LHCN-M2 (cell line): ENCODE measurements at places on chromosomes 16 and 17. TPM values are rescaled to one million over a fixed set of nuclear protein-coding genes. Genes with fewer than 3 reads are reported as not detected.
A peak's percentile ranks its signal among the peaks of the same experiment; 100 is the strongest.

The TAX1BP3 gene
- 259 and 286 TPM in 2 replicates for total RNA-seq

The TUBG2 gene
- total RNA-seq, result 30.7 and 35.4 TPM in 2 replicates

DNA sequence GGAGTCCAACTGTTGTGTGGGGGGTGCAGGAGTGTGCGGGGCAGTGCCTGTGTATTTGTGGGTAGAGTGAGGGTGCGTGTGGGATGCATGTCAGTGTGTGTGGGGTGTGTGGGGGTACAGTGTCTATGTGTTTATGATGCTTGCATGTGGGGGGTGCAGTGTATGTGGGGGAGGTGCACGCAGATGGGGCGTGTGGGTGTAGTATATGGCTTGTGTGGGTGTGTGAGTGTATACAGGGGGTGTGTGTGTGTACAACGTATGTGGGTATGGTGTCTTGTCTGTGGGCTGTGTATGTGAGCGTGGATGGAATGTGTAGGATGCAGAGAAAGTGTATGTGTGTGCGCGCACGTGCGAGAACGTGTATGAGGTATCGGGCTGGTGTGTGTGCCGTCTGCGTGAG is 160.4 kb downstream of the ZFHX3 start:
- no peak for DNase-seq

GRCh38 chr17:12472252-12473173 is 193.2 kb upstream of the MYOCD start:
- DNase-seq, result no peak

DNA sequence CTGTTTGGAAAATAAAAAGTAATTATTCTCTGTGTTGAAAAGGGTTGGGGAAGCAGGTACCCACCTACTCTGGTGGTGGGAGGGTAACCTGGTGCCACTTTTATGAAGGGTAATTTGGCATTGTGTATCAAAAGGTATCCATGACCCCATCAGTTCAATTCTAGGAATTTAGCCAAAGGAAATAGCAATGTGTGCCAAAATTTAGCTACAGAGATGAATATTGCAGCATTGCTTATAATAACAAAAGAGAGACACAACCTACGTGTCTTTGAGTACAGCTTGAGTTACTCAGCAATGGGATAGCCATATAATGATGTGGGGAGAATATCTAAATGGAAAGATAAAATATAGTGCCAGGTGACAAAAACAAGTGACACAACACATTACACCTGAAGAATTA is 170.7 kb downstream of the NTN1 start:
- DNase-seq, result no peak

- DNase-seq, result no peak
These were observed 28.9 kb upstream of the CCL2 start for GRCh38 chr17:34226011-34226743.

The TTYH2 gene
- total RNA-seq, result 1.1 and 1.9 TPM in 2 replicates

DNA sequence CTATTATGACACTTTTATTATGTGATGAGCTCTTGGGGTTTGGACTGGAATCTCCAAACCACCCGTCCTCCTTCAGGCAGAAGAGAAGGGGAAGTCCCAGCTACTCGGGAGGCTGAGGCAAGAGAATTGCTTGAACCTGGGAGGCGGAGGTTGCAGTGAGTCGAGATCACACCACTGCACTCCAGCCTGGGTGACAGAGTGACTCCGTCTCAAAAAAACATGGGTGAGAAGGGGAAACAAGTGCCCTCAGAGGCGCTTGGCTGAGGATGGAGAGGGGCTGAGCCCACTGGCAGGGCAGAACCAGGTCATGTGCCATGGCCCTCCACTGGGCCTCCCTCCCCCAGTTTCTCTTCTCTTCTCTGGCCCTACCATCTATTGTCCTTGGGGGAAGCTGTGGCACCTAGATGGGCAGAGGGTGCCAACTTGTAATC is 120.9 kb upstream of the SMURF2 start:
- no peak for DNase-seq

The OMG gene
- 0.23 and 0.45 TPM in 2 replicates for total RNA-seq

DNA sequence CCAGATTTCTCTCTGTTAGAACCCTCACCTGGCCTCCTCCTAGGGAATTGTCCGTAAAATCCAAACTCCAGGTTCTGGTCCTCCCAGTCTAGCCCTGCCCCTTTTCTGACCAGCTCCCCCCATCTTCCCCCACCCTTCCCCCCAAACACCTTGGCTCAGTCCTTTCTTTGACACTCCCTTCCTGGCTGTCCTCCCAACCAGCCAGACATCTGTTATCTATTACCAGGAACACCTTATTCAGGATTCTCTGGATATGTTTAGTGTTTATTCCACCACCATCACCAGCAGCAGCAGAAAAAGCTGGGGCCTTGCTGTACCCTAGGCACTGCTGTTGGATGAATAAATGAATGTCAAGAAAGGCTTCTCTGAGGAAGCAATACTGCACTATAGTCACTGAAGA is 4.0 kb upstream of the CMTM3 start:
- no peak for DNase-seq

The TMIGD1 gene
- total RNA-seq, result not detected in 2 replicates

- DNase-seq, result no peak
These were observed 33.3 kb upstream of the METTL9 start for GRCh38 chr16:21565861-21566669.

GRCh38 chr17:73765824-73766563 is 121.7 kb upstream of the SDK2 start:
- DNase-seq, result no peak

The HS3ST3A1 gene
- 10.4 and 19.8 TPM in 2 replicates for total RNA-seq

- DNase-seq, result no peak
These were observed 435 bp downstream of the RPRML start for GRCh38 chr17:46978489-46979146.

The GUCY2D gene
- not detected in 2 replicates for total RNA-seq

- DNase-seq, result no peak
These were observed 19.0 kb downstream of the GRB2 start for GRCh38 chr17:75386430-75386829.

The TOX3 gene
- total RNA-seq, result not detected in 2 replicates

- DNase-seq, result no peak
These were observed 14.1 kb downstream of the BAHCC1 start for GRCh38 chr17:81409190-81409935.

The TPSAB1 gene
- not detected in 2 replicates for total RNA-seq

DNA sequence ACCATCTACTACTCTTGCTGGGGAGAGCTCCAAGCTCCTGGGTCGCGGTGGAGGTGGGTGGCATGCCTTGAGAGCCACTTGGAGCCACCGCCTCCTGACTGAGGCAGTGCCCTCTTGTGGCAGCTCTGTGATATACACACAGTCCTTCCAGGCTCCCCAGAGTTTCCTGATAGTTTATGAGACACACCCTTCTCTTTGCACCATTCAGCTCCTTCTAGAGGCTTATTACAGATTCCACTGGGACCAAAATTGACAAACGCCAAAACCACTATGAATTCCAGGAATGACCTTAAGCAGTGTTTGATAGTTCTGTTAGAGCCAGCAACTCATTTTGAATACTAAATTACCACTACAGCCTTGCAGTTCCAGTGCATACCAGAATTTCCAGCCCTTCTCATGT is 170.1 kb upstream of the CDH13 start:
- DNase-seq, result peak; percentile 50

DNA sequence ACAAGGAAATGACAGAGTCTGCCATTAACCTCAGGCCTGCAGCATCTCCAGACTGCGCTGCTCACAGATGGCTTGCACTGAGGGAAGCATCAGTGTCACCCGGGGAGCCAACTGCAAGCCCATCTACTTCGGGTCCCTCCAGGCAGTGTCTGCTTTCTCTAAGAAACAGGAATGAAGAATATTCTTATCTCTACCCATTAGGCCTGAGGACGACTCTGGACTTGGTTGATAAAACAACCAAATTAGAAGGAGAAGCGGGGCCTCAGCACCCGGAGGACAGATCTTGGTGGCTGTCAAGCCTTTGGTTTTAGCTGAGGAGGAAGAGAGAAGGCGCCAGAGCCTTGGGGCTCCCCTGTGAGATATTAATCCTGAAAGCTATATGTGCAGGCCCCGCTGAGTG is 19.5 kb upstream of the MGAT5B start:
- DNase-seq, result no peak

The BRICD5 gene
- total RNA-seq, result 4.4 and 6.2 TPM in 2 replicates

The SLFN12L gene
- total RNA-seq, result 0.19 TPM in 1 of 2 replicates, not detected in the other

DNA sequence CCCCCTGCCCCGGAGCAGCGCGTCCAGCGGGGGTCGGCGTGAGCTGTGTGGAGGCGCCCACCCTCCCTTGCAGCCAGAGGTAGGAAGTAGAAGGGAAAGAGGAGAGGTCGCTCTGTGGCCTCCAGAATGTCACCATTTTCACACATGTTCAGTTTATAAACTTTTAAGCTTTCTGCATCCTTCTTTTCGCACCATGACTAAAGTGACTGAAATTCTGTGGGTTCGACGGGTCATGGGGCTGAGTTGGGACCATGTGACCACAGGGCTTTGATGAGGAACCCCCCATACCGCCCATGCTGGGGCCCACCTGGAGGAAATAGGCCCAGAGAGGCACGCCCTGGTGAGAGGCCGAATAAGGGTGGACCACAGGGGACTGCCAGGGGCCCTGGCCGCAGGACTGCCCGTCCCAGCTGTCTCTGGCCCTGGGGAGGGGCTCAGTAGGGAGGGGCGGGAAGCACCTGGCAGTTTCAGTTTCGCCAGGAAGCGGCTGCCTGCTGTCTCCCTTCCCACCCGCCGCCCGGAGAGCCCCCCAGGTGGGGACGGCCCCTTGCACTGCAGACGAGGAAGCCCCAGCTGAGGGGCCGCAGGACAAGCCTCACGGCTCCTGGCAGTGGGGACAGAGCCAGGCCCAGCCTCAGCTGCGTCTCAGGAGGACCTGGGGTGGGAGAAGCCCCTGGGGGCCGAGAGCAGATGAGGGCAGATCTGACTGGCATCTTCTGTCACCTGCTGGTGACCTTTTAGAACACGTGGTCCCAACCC is 9.0 kb downstream of the CBFA2T3 start:
- DNase-seq, result no peak

The HIGD1B gene
- total RNA-seq, result not detected in 2 replicates

DNA sequence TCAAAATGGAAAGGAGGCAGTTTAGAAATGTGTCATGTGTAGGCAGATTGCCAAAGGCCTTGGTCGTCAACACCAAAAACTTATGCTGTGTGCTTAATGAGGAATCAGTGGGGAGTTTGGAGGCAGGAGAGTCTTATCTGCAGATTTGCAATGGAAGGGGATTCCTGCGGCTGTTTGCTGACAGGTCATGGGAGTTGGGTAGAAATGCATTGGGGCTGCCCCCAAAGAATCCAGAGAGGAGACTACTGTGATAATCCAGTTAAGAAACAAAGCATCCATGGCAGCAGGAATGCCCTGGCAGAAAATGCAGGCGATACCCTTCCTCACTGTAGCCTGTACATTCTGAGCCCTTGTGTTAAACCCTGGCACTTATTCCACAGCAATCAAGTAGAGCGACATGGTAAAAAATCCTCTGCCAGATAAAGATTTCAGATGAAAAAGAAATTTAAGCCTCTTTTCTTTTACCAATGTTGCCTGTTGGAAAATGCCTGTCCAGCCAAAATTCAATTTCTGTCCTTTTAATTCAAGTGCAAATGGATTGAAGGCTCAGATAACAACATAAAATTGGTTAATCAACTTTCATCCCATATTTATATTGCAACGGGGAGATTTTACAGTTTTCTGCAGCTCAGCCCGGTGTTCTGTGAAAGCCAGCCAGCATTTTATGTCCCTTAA is 491.0 kb upstream of the CDH5 start:
- no peak for DNase-seq

- DNase-seq, result no peak
These were observed 293.8 kb upstream of the AXIN2 start for GRCh38 chr17:65855245-65855644.

GRCh38 chr16:55444754-55445485 is 34.1 kb upstream of the MMP2 start:
- DNase-seq, result no peak

- peak; percentile 18 for DNase-seq
These were observed 36.8 kb downstream of the ASPA start for GRCh38 chr17:3512505-3513171.

GRCh38 chr17:56675876-56676660 is 82.6 kb downstream of the NOG start:
- no peak for DNase-seq

DNA sequence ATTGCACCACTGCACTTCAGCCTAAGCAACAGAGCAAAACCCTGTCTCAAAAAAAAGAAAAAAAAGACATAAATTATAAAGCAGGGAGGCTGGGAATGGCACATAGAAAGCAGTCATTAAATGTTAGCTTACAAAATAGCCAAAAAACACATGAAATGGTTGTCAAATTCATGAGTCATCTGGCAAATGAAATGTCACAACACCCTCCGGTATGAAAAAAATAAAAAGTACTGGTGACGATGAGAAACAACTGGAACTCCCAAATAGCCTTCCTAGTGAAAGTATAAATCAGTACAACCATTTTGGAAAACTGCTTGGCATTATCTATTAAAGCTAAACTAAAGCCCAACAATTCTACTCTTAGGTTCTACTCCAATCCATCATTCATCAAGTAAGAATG is 3.5 kb upstream of the KATNB1 start:
- peak; percentile 76 for DNase-seq

DNA sequence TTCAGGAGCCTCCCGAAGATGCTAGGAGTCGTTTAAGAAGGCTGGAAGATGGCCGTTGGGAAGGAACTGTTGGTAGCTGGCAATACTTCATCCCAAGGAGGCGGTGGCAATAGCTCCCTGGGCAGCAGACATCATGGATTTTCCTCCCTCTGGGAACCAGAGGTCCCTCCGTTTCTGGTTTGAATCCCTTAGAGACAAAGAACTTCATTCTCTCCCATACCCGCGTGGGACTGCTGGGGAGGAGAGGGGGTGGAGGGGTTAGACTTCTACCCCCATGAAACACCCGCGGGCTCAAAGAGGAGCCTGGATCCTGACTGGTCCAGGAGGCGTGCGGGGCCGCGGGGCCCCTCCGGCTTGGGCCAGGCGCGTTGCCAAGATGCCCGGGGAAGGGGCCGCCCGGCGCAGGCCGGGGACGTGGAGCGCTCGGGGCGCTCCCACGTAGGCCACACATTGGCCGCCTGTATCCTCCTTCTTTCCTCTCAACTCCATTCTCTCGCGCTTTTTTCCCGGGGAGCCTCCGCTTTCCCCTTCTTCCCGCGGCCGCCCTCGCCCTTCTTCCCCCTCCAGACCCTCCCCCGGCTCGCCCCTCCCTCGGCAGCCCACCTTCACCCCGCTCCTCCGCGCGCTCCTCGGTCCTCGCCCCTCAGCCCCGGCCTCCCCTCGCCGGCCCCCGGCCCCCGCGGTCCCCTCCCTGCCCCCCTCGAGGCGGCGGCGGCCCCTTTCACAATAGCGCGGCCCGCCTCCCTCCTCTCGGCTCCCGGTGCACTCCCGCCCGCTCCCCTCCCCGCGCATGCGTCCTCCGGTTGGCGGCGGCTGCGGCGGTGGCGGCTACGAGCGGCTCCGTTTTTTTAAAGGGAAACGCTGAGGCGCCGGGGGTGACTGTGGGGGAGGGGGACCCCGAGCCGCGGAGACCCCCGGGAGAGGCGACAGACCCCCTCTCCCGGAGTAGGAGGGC is at the start of gene MSL1:
MSL1 (plus strand) TSS at position 791 of the 955 bp plus-strand sequence. CDS start 642 bp downstream, outside the sequence.
- DNase-seq, result peak; percentile 72

The SLC25A11 gene
- 92.3 and 93.5 TPM in 2 replicates for total RNA-seq

- no peak for DNase-seq
These were observed 116.8 kb downstream of the HIC1 start for GRCh38 chr17:2171702-2172076.

The TBX6 gene
- total RNA-seq, result 0.29 and 1.5 TPM in 2 replicates

The TSPOAP1 gene
- 0.06 and 0.11 TPM in 2 replicates for total RNA-seq

The SMIM5 gene
- total RNA-seq, result 0.17 and 0.90 TPM in 2 replicates
